NCI-H510A treated with DMSO at 0.1 percent for 48 hours (cell line): ENCODE measurements at places on chromosomes 16 and 17.

DNA sequence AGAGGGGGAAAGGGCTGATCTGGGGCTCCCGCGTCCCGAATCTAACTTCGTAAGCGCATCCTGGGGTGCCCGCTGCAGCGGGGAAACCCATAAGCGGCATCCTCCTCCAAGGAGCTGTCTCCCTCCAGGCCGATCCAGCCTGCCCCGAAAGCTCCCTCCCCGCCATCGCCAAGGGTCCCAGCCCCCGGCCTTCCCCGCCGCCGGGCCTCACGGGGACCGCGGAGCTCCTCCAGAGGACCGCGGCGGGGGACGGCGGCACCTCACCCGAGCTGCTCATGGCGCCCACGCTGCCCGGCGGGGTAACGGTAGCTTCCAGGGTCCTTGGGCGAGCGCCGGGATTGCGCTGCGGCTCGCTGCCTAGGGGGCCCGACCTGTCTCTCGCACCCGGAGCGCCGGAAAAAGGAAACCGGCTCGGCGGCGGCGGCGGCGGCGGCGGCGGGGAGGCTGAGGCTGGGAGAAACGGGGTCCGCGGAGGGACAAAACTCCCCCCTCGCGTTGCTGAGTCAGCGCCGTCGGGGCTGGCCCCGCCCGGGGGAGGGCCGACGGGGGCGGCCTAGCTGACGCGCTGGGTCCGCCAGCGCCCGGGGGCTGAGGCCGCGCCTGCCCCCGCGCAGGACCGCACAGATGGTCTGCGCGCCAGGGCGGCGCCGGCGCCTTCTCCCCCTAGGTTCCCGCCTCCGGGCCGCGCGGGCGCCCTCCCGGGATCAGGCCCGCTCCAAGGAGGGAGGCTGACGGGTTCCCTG lies at the start of gene BLMH:
Gene BLMH, minus strand, starts transcription at position 402 of the 743 bp plus-strand sequence. Its CDS starts 125 bp downstream, at position 277.
- DNase-seq: peak; percentile 47

- DNase-seq: peak; percentile 62
These were observed 10.2 kb upstream of the TXNDC11 start for GRCh38 chr16:11752856-11753255.

DNA sequence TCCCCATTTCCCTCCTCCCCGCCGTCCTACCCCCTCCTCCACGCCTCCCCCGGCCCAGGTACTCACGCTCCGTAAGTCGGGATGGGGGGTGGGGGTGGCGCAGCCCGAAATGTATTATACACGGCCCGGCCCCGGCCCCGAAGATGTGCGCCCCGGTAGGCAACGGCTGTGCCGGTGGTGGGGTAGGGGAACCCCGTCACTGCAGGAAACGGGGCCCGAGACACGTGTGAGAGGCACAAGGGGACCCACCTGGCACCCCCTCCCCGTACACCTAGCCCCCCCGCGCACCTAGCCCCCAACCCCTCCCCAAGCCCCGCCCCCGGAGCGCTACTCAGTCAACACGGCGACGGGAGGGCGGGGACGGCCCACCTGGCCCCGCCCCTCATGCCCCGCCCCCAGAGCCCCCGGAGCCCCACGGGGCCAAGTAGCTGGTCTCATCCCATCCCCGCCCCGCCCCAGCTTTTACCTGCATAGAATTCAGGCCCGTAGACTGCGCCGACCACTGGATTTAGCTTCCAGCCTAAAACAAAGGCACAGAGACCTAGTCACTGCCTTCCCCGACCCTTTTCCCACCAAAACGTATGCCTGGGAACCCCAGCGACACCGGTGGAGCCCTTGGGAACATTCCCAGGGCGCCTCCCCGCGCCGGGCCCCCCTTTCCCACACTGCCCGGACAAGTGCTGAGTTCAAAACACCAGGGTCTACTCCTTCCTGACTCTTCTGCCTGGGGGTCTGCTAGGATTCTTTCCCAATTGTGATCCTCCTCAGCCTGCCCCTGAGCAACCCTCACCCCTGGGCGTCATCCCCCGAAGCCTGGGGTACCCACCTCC lies 22.8 kb downstream of the ENGASE start:
- no peak for DNase-seq

DNA sequence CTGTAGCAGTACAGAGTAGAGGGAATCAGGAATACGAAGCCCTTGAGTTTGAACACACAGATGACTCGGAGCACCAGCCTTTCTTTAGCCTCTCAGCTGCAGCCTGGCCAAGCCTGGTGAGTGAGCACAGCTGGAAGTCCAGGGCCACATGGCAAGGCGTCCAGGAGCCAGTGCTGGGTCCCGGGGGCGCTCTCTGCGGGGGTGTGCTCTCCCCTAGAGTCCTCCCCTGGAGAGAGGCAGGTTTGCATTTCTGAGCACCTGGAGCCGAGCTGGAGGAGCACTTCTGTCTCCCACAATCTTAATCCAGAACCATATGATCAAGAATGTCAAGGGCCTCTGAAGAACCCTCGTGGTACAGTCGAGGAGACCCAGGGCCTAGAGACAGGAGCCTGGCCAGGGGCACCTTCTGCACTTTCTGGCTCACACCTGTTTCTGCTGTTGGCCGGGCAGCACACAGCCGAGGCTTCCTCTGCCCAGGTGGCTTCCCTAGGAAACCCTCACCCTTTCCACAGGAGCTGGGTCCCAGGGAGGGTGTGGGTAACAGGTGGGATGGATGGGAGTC lies 78.3 kb downstream of the PLD6 start:
- DNase-seq: no peak

DNA sequence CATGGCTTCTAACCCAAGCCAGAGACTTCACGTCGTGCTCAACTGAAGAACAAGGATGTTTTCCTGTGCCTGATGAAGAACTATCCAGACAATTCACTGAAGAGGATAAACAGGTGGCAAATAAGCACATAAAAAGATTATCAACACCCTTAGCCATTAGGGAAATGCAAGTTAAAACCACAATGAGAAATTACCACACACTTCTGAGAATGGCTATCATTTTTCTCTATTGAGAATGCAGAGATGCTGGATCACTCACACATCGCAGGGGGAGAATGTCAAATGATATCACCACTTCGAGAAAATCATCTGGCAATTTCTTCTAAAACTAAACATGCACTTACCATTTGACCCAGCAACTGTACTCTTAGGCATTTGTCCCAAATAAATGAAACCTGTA lies 162.8 kb downstream of the IRX3 start:
- no peak for DNase-seq

- DNase-seq: no peak
These were observed 330.7 kb upstream of the ASIC2 start for GRCh38 chr17:33623841-33624240.

DNA sequence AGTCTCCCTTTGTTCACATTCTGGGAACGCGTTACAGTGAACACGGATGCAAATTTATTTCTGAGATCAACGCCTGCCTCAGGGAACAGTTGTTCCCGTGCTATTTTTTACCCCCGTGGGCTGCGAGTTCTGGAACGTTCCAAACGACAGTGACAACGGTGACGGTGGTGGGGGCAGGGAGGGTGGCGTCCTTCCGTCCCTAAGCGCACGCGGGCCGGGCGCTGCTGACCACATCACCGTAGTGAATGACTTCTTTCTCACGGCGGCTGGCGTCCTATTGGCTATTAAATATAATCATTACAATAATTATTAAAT lies 45.1 kb upstream of the SSTR5 start:
- DNase-seq: no peak

- DNase-seq: no peak
These were observed 83.7 kb upstream of the ZNF469 start for GRCh38 chr16:88298833-88299745.

DNA sequence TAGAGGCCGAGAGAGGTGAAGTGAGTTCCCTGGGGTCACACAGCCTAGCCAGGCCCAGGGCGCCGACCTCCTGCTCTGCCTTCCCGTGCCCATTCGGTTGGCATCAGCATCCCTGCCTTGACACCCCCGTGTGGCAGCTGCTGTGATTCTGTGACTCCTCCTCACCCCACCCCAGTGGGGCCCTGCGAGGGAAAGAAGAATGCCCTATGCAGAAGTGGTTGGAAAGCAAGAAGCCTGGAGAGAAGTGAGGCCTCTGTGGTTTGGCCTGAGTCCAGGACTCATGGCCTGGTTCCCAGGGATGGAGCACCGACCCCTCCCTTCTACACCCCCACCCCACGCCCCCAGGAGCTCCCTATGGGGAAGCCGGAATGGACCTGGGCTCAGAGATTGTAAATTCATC lies 296.2 kb downstream of the SEC14L1 start:
- DNase-seq: peak; percentile 32

DNA sequence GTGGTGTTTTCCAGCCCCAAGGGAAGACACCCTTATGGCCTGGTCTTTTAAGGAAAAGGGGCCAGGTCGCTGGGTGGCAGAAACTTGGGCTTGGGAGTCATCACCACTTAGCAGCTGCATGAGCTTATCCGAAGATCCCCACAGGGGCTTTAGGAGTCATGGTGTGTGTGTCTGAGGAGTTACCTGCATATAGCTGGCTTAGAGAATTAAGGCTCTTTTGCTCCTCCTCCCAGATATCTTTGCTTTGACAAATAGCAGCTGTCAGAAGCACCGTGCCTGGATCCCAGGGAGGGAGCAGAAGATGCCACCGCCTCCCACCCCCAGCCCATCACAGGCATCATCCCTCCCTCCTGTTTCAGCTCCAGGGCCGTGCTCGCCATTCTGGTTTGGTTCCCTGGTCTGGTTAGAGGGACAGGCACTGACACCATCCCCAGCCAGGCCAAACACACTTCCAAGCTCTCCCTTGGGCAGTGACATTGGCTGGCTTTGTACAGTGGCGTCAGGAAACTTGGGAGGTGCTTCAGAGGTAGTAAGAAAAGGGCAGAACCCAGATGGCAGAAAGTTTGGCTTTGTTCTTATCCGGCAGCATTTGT lies 17.4 kb downstream of the LDHD start:
- no peak for DNase-seq

DNA sequence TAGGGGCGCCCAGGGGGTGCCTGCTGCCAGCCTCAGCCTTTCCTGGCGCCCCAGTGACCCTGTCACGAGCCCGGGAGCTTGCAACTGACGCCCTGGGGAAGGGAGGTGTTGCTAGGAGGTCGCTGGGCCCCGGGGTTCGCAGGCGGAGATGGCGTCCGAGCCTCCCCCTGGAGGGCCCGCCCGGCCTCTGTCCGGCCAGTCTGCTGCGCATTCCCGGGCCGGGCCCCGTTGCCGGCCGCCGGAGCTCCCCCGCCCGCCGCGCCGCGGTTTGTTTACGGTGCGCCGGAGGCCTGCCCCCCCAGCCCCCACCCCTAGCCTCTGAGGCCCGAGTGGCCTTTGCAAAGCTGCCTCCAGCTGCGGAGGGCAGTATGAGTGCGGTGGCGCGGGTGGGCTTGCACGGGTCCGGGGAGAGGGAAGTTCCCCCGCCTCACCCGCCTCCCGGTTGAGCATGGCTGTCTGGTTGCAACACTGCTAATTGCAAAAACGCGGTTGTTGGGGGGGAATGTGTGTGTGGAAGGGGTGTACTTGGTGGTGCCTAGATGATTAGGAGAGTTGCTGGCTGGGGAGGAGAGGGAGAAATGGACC lies 514 bp downstream of the THRA start:
- DNase-seq: no peak

DNA sequence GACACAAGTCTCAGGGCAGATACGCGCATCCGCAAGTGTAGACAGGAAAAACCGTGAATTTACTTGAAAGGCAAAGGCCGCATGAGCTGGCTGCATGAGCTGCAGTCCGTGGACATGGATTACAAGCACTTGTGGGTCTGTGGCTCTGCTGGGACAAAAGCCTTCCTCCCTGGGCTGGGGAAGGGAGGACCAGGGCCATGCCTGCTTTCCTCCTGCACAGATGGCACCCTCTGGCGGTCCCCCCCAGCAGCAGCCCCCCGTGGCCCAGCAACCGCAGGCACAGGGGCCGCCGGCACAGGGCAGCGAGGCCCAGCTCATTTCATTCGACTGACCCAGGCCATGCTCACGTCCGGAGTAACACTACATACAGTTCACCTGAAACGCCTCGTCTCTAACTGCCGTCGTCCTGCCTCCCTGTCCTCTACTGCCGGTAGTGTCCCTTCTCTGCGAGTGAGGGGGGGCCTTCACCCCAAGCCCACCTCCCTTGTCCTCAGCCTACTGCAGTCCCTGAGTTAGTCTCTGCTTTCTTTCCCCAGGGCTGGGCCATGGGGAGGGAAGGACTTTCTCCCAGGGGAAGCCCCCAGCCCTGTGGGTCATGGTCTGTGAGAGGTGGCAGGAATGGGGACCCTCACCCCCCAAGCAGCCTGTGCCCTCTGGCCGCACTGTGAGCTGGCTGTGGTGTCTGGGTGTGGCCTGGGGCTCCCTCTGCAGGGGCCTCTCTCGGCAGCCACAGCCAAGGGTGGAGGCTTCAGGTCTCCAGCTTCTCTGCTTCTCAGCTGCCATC lies 1.7 kb upstream of the MRPL12 start:
- DNase-seq: no peak

DNA sequence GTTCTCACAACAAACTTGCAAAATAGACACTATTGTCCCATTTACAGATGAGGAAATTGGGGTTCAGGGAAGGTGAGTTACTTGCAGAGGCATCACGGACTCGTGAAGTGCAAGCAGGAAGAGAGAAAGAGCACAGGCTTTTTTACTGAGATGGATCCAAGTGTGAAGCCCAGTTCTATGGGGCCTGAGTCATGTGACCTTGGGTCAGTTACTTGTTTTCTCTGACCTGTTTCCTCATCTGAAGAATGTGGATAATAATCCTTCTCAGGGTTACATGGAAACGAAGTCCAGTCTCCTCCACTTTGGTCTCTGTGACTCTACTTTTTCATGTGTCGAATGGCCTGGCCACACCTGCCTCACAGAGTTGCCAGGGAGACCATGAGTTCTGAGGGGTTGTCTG lies 134.4 kb downstream of the SPACA3 start:
- DNase-seq: no peak

GRCh38 chr17:48378708-48379392 lies 51.2 kb downstream of the SKAP1 start:
- no peak for DNase-seq

DNA sequence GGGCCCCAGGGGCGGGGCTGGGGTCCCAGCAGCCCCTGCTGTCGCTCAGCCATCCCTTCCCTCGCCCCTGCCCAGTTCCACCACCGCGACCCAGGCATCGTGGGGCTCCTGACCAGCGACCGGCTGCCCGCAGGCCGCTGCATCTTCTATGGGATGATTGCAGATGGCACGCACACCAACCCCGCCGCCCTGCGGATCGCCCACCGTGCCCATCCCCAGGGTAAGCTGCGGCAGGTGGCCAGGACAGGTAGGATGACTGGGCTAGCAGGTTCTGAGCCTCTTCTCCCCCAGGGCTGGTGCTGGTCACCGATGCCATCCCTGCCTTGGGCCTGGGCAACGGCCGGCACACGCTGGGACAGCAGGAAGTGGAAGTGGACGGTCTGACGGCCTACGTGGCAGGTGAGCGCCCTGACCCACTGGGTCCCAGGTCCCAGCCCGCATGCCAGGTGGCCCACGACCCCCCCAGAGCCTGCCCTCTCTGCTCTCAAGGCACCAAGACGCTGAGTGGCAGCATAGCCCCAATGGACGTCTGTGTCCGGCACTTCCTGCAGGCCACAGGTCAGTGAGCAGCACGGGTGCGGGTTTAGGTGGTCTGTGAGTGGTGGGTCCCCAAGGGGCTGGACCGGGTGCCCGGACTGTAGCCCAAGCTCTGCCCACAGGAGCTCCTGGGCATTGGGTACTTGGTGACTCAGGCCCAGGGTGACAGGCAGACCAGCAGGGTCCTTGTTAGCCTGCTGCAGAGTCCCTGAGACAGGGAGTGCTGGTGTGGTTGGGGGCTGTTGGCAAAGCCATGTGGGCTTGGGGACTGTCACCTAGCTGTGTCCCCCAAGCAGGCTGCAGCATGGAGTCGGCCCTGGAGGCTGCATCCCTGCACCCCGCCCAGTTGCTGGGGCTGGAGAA lies 2.8 kb downstream of the CEMP1 start:
- no peak for DNase-seq
